Myocyte (in vitro differentiated cells): ENCODE measurements at places on chromosomes 3 and 15. TPM values are rescaled to one million over a fixed set of nuclear protein-coding genes. Genes with fewer than 3 reads are reported as not detected.

The INSYN1 gene
- total RNA-seq, result 0.32 and 0.73 TPM in 2 replicates

The UROC1 gene
- not detected in 2 replicates for total RNA-seq

The SLC28A1 gene
- total RNA-seq, result not detected in 2 replicates

- DNase-seq, result no peak
These were observed 57.6 kb downstream of the ADAMTS17 start for GRCh38 chr15:100284191-100284590.

DNA sequence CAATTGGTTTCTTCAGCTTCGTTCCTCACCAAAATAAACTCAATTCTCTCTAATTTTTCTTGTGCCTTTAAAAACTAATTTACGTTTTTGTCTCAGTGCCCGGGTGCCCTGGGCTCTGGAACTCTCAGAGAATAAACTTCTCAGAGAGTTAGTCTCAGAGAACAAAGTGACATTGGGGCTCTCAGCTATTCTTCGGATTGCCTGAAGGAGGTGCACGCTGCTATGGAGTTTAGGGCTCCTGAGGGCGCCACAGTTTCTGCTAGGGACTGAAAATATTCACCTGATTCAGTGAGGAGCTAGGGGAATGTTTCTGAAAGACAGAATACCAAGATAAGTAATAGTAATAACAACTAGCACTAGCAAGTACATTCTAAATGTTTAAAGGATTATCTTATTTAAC is 22.7 kb downstream of the ZIC4 start:
- DNase-seq, result no peak
